ENCODE measurements at places on chromosomes 13 and 19. TPM values are rescaled to one million over a fixed set of nuclear protein-coding genes. Genes with fewer than 3 reads are reported as not detected.

ISOC2 gene
- 120 TPM for total RNA-seq

ICAM4 gene
- total RNA-seq = 0.24 TPM

DNA sequence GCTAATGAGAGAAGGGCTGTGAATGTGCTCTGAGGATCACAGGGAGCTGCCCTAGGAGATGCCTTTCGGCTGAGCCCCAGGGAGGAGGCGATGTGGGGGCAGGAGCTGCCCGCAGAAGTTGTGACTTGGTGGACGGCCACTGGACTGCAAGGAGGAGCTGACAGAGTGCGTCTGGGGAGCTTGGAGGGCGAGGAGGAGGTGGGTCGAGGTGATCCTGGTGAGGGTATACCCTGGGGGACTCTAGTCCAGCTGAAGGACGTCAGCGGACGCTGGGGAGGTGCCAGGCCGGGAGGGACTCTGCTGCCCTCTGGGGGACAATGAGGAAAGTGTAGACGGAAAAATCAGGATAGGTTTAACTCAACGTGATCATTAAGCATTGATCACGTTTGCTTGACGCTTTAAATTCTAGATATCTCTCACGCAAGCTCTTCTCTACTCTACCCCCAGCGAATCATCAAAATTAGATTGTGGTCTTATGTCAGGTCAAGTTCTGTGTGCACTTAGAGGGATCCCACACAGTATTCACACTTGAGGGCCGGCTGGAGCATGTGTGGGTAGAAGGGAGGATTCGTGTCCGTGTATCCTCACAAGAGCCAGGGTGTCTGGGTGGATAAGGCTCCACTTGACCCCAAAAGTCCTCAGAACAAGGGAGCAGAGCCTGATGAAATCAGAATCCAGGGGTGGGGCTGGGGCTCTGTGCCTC is 3.3 kb upstream of the CEACAM7 start:
- DNase-seq = peak; percentile 4

DNA sequence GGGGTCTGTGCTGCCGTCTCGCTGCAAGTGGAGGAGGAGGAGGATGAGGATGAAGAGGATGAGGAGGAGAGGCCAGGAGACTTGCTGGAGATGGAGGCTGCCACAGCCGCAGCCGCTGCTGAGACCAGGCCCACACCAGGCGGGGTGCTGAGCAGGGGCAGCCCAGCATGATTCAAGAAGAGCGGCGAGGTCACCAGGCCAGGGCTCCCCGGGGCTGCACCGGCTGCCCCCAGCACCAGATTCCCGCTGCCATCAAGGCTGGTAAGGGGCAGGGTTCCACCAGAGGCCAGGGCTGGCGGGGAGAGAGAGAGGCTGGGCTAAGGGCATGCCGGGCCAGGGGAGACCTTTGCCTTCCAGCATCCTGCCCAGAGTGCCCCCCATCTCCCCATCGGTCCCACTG is 15.3 kb downstream of the ZNF574 start:
- no peak for DNase-seq

DNA sequence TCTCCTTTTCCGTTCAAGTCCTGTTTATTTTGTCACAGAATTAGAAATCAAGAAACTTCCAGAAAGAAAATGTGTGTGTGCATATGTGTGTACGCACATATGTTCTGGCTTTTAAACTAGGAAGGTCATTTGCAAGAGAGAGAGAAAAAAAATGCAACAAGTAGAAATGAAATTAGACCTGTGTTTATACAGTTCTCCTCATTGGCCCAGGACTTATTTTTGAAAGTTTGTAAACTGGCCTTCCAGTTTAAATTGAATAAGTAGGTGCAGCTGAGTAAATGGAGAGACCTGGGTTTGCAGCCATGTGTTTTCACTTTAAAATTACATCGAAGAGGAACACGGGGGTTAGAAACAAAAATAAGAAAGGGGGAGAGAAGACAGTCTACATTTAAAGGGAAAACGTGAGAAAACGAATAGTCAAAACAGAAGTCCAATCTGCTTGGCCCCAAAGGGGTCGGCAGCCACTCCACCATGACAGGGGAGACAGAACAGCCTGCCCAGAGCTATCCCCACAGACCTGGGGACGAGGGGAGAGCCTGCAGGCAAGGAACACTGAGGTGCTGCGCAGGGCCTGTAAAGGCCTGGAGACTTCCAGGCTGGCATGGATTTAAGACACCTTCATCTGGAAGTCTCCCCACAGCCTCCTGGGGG is 216.8 kb upstream of the MAB21L1 start:
- no peak for DNase-seq

- no peak for DNase-seq
These were observed 4.1 kb downstream of the SPACA6 start for GRCh38 chr19:51697169-51697776.

DNA sequence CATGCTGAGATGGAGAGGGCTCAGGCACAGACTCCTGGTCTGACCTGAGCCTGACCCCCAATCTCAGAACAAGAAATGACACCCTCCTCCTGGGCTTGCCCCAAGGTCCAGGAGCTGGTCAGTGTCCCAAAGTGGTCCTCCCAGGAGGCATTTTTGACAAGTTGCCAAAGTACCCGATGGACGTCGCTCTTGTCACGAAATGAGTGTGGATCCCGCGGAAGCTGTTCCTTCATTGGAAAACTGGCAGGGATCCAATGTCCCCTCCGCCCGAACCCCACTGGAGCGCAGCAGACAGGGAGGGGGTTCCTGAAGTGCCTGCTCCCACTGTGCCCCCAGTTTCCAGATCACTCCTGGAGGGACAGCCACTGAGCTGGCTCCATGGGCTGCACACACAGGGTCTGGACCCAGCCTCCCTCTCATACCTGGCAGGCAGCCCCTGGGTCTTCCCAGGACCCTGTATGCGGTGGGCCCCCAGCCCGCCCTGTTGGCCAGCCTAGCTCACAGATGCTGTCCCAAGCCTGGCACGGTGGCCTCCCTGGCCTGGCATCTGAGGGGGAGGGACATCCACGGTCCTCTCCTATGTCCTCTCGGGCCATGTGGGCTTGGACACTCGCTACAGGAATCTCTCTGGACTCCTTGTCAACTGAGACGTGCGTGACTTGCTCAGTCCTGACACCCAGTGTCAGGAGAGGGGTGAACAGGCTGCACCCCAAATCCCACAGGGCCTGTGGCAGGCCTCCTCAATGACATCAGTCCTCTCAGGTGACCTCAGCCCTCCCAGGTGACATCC is 12.8 kb upstream of the ZNF14 start:
- no peak for DNase-seq

DNA sequence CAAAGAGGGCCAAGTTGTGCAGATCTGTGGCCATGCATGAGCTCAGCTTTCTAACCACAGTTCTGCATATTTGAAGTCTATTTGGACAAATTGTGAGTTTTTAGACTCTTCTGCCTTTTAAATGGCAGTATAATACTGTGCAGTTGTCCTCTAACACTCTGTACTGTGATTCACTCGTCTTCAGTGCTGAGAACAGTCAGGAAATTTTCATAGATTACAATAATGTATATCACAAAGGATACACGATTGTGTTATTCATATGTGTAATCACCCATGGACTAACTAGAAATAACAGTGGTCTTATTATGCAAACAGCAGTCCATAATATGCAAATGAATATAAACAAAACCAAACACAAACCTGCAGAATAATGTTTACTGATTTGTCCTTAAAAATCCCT is 259.1 kb downstream of the PCDH9 start:
- DNase-seq = no peak

DNA sequence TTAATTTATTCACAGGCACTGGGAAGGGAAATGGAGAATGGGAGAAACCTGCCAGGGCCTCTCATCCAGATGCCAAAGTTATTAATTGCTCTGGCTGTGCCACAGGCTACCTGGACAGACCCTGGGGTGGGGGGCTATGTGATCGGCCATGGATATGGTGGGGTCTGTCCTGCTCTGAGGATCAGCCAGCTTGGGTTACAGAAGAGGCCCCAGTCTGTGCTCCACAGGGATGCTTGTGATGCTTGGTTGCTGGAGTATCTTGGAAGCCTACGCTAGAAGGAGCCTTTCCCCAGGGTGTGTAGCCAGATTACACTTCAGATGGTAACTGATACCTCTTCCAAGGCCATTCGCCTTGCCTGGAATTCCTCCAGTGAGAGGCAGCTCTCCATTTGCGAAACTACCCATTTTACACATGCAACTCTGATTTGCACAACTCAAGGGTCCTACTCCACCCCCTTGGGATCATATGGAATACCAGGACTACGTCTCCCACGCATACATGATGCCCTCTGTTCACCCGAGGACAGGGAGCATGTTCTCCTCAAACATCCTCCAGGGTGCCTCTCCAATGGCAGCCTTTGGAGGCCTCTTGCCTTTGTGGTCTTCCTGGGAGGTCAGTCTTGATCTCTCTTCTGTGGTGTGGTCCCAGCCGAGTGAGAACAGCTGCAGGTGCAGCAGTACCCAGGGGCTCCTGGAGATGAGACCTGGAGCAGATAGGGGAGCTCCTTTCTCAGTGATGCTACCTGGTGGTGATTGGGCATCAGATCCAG is 186.6 kb upstream of the TSHZ3 start:
- no peak for DNase-seq

GRCh38 chr19:33235269-33235995 is 9.8 kb upstream of the SLC7A10 start:
- DNase-seq = peak; percentile 57

Data from RPMI7951 (cell line).